ENCODE measurements at places on chromosomes 3 and 15.
A peak's percentile ranks its signal among the peaks of the same experiment; 100 is the strongest.

DNA sequence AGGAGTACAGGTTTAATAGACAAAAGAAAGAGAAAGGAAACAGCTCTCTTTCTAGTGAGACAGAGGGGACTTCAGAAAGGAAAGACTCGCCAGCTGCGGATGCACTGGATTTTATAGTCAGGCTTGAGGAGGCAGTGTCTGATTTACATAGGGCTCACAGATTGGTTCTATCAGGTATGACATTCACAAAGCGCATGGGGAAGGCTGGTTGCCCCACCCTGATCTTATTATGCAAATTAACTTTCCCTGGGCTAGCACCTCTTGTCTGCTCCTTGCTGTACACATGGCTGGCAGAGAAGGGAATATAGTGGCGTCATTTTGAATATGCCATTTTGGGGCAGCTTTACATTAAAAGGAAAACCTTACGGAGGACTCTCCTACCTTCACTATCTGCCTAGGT, 938.4 kb upstream of the SEMA6D start:
- no peak for DNase-seq

GRCh38 chr3:31942446-31942845, 38.6 kb downstream of the OSBPL10 start:
- DNase-seq: no peak

- DNase-seq: no peak
These were observed 51.6 kb downstream of the SEMA3G start for GRCh38 chr3:52393131-52393807.

GRCh38 chr3:185998136-185998535, 60.3 kb upstream of the TRA2B start:
- DNase-seq: peak; percentile 70

DNA sequence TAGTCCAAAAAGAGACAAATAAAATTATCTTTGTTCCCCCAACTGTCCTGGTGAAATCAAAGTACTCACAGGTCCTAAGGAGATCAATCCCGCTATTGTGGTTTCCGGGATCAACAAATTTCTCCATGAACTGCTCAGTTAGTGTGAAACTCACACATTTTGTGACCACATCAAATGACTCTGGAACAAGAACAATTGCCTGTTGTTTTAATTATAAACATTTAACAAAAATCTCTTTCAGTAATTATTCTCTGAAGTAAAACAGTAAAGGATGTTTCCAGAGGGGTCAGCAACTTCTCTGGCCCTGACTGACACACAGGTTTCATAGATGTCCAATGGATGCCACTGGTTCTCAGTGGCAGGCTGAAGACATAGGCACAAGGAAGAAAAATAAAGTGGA, 3.9 kb downstream of the CLDND1 start:
- DNase-seq: no peak

- DNase-seq: no peak
These were observed 38.8 kb downstream of the PIGB start for GRCh38 chr15:55357774-55358173.

DNA sequence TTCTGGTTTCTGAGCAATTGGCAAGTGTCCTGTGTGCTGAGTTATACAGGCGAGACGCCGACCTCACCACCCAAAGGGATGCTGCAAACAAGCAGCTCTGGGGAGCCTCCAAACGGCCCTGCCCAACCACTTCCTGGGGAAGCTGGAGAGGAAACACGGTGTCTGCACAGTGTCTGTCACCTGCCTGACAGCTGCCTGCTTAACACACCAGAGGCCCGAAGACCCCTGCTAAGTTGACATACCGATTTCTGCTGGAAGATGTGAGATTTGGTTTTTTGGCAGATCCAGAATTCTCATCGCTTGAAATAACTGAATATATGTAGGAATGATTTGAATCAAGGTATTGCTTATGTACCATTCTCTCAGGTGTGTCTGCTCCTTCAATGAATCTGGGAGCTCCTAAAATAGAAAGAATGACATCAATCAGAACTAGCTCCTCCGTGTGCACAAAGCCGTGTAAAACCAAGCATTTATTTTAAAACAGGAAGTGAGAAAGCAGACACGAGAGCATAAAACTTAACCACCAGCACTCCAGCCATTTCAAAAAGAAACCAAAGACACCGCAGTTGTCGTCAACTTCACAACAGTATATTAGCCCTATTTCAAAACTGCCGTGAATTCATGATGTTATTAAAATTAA, 27.2 kb downstream of the LRRC2 start:
- peak; percentile 86 for DNase-seq

DNA sequence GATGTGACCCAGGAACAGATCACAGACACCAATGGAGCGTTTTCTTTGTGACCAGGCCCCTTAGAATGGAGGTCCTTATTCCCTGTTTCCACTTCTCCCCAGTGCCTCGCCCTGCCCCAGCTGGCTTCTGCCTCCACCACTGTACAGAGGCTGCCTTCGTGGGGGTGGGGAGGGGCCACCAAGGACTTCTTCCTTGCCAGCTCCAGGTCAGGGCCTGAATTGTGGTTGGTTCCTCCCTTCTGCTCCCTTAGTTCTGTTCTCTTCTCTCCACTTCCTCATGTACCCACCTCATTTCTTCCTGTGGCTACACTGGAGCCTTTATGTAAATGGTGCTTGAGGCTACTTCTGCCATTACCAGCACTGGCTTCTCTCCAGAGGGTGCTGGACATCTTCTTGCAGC, 16.4 kb downstream of the TGM4 start:
- peak; percentile 55 for DNase-seq

GRCh38 chr15:76987896-76988860, 6.7 kb upstream of the PSTPIP1 start:
- peak; percentile 99 for DNase-seq

DNA sequence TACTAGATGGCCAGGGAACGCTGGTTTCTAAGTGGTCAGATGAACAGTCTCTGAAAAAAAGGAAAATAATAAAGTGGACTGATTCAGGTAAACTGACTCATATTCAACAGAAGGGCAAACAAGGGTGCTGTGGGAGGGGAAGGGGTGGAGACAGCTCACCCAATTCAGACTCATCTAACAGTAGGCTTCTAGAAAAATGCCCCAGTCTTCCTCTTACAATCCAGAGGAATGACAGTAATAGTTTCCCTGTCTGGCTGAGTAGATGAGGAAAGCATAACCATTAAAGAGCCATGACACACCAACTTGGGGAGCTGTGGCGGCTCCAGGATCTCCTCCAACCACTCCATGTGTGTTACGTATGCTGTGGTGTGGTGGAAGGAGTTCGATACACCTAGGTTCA, 231.4 kb upstream of the UMPS start:
- no peak for DNase-seq

DNA sequence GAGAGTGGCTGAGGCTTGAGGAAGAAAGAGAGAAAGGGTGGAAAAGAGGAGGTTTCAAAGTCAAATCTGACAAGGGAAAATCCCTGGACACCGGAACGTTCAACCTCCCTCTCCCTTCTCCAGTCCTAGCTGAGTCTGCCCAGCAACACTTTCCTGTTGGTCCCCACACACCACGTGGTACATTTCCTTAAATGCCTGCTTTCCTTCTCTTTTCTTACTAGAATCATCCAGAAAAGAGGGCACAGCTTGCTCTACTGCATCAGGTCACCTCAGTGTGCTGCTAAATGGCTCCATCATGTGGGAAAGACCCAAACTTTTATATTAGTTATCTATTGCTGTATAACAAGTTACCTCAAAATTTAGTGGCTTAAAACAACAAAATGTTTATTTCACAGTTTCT, 181.2 kb downstream of the NECTIN3 start:
- no peak for DNase-seq

- DNase-seq: no peak
These were observed 4.0 kb downstream of the CYP8B1 start for GRCh38 chr3:42871592-42872196.

- DNase-seq: peak; percentile 40
These were observed 11.2 kb downstream of the ZXDC start for GRCh38 chr3:126464494-126464893.

DNA sequence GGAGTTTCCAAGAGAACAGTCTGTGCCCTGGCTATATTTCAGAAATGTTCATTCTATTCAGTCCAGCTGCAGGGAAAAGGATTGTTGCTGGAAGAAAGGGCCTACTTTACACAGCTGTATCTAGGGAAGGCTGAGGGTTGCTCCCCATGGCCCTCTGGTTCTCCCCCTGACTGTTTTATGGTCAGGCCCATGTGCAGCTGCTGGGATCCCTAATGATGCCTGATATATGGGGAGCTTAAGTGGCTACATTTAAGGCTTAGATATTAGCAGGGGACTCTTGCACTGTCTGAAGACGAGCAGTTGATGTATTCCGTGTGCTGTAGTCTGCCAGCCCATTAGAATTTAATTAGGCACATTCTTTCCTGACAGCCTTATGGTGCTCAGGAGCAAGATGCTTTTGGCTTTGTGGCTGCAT, 72.0 kb downstream of the FAM43A start:
- DNase-seq: no peak

- no peak for DNase-seq
These were observed 53.7 kb downstream of the DNAJB8 start for GRCh38 chr3:128413003-128413370.

DNA sequence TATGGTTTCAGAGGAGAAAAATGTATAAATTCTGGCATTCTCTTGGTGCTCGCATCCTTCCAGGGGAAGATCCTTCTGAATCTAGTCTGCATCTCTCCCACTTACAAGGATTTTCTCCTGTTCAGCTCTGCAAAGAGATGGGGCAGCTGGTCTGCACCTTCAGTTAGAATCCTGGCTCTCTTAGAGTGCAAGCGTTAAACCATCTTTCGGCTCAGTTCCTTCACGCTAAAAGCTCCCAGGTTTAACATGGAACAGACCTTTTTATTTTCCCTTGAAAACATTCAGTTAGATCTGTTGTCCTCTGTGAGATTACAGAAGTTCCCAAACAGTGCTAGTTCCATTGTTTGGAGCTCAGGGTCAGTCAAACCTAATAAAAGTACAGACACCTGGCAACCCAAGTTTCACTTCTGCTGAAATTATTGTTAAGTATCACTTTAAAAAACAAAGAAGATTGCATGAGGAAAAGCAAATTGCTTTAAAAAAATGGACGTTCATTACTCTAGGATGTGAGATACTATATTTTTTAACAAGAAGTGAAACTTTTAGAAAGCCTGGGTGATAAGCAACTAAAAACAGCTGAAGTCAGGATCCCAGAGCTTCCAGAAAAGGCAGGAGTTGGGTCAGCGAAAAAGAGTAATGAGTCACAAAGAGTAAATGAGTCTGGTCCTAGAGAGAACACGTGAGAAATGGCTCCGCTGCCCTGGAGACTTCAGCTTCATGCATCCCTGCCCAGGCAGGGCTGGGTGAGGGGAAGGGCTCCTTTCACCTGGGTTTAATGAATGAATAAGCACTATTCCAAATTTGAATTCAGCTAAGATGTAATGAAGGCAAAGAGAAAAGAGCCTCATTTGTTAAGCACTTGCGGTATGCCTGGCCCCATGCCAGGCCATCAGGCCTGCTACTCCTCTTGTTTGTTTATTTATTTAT, 63.3 kb downstream of the ABTB1 start:
- no peak for DNase-seq

- DNase-seq: peak; percentile 61
These were observed 76.4 kb upstream of the STT3B start for GRCh38 chr3:31456373-31456772.

GRCh38 chr3:172009803-172010202, 29.6 kb upstream of the FNDC3B start:
- no peak for DNase-seq

DNA sequence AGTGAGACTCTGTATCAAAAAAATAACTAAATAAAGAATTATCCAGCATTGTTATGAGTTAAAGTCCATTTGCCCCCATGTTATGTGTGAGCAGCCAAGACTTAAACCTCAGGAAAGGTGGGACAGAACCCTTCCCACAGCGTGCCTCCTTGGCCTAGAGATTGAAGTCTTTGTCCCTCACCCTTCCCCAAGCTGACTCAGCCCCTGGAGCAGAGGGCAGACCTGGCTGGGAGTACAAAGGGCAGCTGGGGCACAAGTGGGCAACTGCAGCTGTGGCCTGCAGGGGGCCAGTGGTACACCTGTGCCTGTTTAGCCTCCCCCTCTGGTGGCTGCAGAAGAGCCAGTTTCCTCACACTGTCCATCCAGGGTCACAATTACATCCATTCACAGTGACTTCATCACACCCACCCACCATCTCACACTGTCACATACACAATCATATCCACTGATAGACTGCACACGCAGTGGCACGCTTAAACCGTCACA, 940 bp upstream of the ACY1 start:
- peak; percentile 78 for DNase-seq

DNA sequence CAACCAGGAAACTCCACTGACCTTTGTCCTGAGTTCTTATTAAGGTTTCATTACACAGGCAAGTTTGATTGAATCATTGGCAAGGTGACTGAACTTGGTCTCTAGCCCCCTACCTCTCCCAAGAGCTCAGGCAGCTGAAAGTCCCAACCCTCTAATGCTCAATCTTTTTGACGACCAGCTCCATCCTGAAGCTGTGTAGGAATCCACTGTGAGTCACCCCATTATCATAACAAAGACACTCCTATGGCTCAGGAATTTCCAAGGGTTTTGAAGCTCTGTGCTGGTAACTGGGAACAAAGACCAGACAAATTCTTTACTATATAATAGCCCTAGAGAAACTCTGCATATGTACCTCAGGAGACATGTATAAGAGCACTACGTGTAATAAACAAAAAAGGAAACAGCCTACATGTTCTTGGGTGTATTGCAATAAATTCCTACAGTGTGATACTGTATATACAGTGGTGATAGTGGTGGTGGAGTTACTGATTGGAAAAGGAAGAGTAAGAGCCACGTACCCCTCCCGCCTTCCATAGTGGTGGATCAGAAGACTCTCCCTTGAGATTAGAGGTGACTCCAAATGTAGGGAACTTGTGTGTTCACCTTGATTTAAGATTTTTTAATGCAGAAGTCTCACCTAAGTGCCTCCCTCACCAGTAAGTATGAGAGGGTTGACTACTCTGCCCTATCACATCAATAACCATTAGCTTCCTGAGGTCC, 116.6 kb downstream of the ST8SIA2 start:
- no peak for DNase-seq

- DNase-seq: no peak
These were observed 687 bp downstream of the GPR176 start for GRCh38 chr15:39919411-39919747.

GRCh38 chr3:33313331-33313730, 36.1 kb downstream of the FBXL2 start:
- DNase-seq: no peak

Measured in NB4 (cell line).